Panc1 (cell line): ENCODE measurements at places on chromosomes 2 and 18.
A peak's percentile ranks its signal among the peaks of the same experiment; 100 is the strongest.

- no peak for DNase-seq
These were observed 34.0 kb downstream of the AQP12A start for GRCh38 chr2:240725671-240726070.

GRCh38 chr18:374721-375168, 106.9 kb upstream of the THOC1 start:
- no peak for DNase-seq

GRCh38 chr2:120609826-120610395, 125.8 kb upstream of the GLI2 start:
- DNase-seq, result no peak

GRCh38 chr2:106104332-106105062, 89.6 kb downstream of the UXS1 start:
- DNase-seq, result peak; percentile 46

- DNase-seq, result no peak
These were observed 73.1 kb downstream of the ERBB4 start for GRCh38 chr2:212465456-212465855.

GRCh38 chr2:120885749-120886148, 150.1 kb downstream of the GLI2 start:
- no peak for DNase-seq
